Right kidney (tissue), 9 donors: ENCODE measurements at places on chromosomes 4 and X.

GRCh38 chr4:124483048-124483906, 229.3 kb downstream of the ANKRD50 start:
- no peak for DNase-seq

- no peak for DNase-seq
Observed at GRCh38 chr4:119034276-119035008, 101.2 kb upstream of the MYOZ2 start.

DNA sequence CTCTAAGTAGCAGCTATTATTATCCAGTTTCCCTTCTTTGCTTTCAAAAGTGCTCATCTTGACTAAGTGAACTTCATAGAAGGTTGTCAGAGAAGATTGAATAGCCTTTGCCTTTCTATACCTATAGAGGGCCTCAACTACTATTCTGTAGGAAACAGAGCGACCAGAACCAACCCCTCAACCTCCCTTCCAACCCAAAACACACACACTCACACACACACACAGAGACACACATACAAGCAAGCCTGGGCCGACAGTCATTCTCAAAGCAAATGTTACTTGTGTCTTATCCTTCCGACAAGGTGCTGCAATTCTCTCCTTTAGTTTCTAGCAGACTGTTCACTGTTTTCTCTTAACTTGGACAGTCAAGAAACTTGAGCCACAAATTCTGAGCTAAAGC, 201.6 kb downstream of the DCTD start:
- DNase-seq: no peak

- DNase-seq: no peak
Observed at GRCh38 chrX:85941275-85941674, 106.1 kb downstream of the CHM start.

DNA sequence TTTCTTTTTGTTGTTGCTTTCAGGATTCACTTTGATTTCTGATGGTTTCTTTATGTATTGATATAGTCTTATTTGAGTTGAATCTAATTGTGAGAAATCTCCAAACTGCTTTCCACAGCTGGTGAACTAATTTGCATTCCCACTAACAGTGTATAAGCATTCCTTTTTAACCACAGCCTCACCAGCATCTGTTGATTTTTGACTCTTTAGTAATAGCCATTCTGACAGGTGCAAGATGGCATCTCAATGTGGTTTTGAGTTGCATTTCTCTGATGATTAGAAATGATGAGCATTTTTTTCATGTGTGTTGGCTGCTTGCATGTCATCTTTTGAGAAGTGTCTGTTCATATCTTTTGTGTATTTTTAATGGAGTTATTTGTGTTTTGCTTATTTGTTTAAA, 1023.1 kb downstream of the SH3BGRL start:
- no peak for DNase-seq

- DNase-seq: no peak
Observed at GRCh38 chr4:153781280-153781679, 7.6 kb downstream of the SFRP2 start.

DNA sequence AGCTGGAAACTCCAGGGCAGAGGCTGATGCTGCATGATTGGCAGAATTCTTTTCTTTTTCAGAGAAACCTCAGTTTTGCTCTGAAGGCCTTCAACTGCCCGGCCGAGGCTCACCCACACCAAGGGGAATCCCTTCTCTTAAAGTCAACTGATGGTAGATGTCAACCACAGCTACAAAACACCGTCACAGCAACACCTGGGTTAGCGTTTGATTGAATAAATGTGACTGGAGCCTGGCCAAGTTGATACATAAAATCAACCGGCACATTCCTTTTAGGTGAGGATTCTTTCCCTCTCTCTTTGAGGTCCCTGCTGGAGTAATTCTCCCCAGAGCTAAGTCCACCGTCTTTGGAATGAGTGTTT, 15.2 kb upstream of the KIAA0232 start:
- no peak for DNase-seq

DNA sequence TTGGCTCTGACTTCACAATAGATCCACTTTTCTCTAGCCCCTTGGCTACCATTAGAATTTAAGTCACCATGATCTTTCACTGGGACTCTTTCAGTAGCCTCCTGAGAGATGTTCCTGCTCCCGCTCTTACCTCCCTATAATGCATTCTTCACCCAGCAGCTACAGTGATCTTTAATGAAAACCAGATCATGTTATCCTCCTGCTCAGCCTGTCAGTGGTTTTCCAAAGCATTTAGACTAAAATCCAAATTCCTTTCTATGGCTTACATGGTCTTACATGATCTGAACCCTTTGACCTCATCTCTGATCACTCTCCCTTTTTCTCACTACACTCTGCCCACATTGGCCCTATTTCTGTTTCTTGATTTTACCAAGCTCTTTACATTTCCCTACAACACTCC, 18.3 kb upstream of the RPS6KA3 start:
- DNase-seq: no peak

GRCh38 chr4:48899950-48900349, 6.6 kb downstream of the OCIAD2 start:
- no peak for DNase-seq

DNA sequence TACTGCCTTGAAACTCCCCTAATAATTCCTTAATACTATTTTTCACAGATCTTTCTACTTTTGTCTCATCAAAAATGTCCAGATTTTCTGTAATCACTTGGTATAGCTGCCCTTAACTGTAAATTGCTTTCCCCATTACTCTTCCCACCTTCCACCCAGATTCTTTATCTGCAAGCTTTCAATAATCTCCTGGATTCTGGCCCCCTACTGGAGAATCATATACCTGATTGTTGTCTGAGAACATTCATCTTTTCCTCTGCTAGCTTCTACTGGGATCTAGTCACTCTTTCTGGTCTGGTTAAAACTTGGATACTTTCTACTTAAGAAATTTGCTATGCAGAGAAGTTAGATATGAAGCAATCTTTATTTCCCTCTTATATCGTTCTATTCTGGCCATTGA, 552.6 kb downstream of the PCDH19 start:
- no peak for DNase-seq

DNA sequence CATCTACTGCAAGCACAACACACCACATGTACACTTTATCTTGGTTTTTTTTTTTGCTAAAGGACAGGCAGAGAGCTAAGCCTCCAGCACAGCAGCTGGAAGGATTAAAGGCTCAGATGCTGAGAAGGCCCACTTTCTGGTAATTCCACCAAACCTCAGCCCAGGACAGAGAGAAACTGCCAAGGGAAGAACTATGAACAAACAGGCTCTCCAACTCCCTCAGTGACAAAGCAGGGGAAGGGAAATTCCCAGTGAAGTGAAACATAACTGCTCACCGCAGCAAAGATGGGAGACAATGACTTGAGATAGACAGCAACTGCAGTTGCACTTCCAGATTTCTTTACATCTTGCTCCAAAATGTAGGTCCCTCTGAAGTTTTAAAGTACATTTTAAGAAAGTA, 4.8 kb downstream of the PROM1 start:
- no peak for DNase-seq

- no peak for DNase-seq
Observed at GRCh38 chr4:67718848-67719247, 17.9 kb upstream of the UBA6 start.

DNA sequence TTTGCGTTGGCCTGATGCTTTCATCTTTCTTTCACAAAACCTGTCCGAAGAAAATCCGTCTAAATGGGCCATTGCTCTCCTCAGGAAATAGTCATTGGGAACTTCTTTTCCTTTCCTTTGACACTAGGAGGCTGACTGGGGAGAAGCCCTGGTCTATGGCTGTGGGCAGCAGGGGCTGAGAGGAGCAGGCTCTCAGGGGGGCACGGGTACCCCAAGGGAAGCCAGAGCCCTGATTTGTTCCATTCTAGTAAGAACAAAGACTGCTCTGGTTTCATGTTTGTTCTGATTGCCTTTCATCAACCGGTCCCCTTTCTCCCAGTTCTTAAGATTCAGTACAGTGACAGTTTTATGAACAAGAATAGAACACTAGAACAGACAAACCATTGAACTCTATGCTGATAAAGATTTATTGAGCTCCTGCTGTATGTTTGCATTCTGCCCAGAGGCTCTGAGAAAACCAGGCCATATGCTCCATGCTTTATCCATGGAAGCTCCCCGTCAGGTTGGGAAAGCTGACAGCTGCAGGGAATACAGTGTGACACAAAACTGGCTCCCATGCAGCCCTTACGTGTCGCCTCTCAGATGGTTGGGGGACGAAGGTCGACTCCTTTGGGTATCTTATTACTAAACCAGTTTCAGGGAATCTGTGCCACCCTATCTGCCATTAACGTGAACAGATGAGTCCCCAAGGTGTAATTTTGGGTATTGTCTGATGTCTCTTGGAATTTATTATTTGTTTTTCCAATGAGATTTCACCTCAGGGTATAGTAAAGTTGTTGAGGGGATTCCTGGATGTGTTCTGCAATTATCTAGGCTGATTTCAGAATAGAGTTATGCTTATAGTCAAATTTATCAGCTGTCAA, 72.4 kb upstream of the MSANTD1 start:
- DNase-seq: no peak

DNA sequence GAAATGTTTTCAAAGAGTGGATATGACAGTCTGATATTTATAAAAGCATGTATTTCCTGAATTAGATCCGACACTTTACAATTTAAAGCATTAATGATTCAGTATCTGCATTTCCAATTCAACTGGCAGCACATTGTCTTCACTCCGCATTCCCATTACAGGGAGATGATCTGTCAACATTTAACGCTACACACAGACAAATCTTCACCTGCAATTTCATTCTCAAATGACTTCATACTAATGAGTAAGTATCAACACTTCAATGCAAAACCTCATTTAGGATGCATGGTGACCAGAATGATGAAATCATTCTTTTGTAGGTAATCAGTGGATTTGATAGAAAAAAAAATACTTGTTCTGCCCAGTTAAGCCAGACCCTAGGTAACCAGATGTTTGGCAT, 749.6 kb downstream of the CENPC start:
- no peak for DNase-seq

DNA sequence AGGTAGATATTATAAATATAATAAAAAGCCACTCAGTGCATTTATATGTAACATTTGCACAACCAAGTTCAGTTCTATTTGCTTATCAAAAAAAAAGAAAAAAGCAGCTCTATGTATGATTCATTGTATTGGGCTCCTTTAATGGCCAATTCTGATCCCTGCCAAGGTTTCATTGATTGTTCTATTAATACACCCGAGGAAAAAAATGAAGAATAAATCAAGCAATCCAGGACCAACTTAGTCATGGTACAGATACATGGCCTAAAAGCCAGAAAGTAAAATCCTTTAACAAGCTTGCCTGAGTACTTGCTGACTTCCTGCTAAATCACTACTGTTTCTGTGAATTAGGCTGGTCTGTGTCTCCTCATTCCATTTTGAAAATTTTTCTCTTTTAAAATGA, 77.6 kb upstream of the PCDH7 start:
- DNase-seq: no peak

- no peak for DNase-seq
Observed at GRCh38 chr4:79634111-79634510, 226.1 kb upstream of the GK2 start.

DNA sequence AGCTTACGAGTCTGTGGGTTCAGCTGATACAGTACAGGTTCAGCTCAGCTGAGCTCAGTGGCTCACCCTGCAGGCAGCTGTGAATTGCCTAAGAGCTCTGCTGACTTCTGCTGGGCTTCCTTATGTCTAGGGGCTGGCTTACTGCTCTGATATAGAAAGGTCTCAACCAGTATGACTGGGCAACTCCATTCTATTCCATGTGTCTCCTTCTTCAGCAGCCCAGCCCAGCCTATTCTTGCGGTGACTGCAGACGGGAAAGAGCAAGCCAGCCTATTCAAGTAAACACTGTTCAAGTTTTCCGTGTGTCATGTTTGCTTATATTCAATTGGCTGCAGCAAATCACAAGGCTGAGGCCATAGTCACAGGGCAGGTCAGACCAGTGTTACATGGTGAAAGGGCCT, 615.4 kb upstream of the ZFP42 start:
- no peak for DNase-seq

DNA sequence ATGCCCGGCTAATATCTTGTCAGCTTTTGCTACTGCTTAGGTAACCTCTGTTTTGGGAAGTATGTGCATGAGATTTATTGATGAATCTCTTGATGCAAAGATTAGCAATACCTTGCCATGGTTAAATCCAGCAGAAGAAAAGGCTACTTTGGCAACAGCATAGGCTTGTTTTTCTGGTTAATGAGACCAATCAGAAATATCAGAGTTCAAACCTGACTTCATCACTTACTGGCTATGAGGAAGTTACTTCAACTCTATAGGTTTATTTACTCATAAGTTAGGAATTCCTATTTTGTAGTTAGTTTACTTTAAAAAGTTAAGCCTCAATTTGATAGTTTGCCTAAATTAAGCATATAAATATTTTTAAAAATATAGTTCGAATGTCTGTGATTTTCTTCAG, 93.1 kb downstream of the PDLIM5 start:
- no peak for DNase-seq
